ENCODE measurements at places on chromosomes 5 and 9. TPM values are rescaled to one million over a fixed set of nuclear protein-coding genes. Genes with fewer than 3 reads are reported as not detected.

Gene SAPCD2
- total RNA-seq: 10.4 TPM

Gene STK32A
- total RNA-seq: 1.7 TPM

Gene CDK9
- 37.4 TPM for total RNA-seq

Gene APBA1
- 2.5 TPM for total RNA-seq

Gene VAV2
- total RNA-seq: 15.2 TPM

Gene PPP2R2B
- not detected for total RNA-seq

Gene GPX8
- 165 TPM for total RNA-seq

Gene PLAC8L1
- total RNA-seq: not detected

Gene OTP
- total RNA-seq: not detected

Gene ADAMTS12
- 57.8 TPM for total RNA-seq

Gene LVRN
- total RNA-seq: under 0.01 TPM

Gene DIRAS2
- total RNA-seq: not detected

Gene NPR3
- total RNA-seq: 102 TPM

Gene S1PR3
- 26.8 TPM for total RNA-seq

Gene CCDC107
- total RNA-seq: 24.2 TPM

Gene FER
- 26.8 TPM for total RNA-seq

Gene ZFR
- total RNA-seq: 83.7 TPM

Gene NUDT12
- total RNA-seq: 16.6 TPM

Gene DIPK1B
- total RNA-seq: 12.1 TPM

Gene CLK4
- 16.1 TPM for total RNA-seq

Gene QRFP
- not detected for total RNA-seq

Gene ACOT12
- total RNA-seq: under 0.01 TPM

Gene FOXD4L4
- under 0.01 TPM for total RNA-seq
